Upper lobe of left lung (tissue), 6 donors: ENCODE measurements at places on chromosomes 3 and 15.

DNA sequence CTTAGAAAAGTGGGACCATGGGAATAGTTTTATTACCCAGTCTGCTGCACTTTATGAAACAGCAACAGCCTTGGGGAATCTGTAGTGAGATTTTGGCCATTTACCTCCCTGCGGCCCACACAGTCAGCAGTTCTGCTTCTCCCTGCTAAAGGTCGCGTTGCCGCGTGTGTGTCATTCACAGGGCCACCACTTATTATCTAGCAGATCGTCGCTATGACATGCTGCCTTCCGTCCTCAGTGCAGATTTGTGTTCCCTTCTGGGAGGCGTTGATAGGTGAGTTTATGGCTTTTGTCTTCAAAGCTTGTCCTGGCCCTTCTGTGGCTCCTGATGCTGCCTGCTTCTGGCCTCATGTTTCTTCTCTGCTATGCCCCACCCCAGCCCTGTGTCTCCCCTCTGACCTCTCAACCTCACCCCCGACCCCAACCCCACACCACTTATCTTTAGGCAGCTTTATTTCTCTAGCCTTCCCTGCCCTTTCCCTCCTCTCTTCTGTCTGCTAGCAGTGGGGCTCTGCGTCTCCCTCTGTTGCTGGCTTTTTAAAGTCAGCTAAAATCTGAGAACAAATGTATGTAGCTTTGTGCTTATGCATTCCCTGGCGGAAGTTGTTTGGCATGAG, 30.1 kb downstream of the DIS3L start:
- no peak for DNase-seq

- no peak for DNase-seq
Measured at GRCh38 chr3:173584838-173585831, 187.6 kb downstream of the NLGN1 start.

GRCh38 chr15:98002866-98003265, 42.4 kb downstream of the ARRDC4 start:
- DNase-seq = no peak

DNA sequence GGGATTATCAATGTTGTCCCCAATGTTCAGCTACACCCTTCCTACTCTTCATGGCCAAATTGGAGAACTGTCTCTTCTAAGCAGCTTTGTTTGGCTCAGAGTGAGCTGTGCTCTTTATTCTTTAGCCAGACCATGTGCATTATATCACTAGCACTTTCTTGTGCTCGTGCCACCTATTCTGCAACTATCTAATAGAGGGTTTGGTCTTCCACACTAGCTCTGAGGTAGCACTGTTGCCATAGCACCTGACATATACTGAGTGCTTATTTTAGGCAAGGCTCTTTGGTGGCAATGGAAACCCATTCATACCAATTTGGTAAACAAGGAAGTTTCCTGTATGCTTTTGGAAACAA, 394.3 kb upstream of the C2CD4B start:
- no peak for DNase-seq

DNA sequence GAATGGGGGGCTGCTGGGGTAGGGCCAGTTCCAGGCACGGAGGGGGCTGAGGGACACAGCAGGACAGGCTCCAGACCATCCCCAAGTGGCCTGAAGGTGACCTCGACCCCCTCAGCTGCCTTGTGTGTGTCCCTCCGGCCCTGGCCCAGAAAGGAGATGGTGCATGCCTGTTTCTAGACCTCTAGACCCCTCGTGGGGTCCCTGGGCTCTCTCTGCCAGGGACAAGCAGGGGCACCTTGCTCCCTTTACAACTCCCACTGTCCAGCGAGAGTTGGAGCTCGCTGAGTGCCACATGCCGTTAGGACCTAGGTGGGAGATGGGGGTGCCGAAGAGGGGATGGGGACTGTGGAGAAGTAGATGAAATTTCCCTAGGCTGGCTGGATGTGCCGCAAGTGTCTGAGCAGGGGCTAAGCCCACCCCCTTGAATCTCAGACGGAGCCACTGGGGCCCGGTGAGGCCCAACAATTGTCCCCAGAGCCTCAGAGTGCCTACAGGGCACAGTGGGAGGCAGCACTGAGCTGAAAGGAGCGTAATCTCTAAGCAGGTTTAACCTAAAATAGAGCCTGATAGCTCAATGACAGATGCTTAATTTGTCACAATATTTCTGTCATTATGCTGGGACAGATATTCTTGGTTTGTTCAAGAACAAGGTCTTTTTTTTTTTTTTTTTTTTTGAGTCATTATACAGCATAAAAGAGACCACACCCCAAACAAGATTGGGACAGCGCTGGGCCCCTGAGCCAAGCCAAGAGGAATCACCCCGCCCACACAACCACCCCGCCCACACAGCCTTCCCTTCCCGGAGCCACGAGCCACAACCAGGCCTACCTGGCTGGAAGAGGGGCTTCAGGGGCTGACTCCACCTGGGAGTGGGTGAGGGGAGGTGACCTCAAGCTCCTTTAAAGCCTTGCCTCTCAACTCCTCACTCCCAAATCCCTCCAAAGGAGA, 23.6 kb upstream of the KLF13 start:
- no peak for DNase-seq

DNA sequence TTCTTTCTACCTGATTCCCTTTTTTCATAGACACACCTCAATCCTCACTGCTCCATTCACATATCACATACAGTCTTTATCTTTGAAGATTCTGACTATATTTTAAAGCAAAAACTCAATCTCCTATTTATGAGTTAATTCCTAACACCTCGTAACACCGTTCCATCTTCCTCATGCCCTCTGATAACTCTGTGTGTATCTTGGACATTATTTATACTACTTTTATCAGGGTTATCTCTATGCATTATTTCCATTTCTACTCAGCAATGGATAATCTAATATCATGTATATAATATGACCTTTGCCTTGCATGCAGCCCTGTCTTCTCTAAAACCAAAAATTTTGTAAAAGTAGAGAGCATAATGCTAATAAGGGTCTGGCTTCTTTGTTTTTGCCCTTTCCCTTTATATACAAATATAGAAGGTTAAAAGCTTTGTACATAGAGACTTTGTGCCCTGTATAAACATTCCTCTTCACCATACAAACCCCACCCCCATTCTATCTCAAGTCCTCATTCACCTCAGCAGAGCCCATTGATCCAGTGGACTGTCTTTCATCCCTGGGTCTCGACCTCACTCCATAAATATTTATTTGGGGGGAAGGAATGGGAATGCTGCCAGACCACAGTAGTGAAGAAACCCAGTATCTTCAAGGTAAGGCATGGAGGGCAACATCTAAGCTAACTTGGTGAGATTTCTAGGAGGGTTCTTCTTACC, 21.8 kb downstream of the TRIM42 start:
- no peak for DNase-seq

DNA sequence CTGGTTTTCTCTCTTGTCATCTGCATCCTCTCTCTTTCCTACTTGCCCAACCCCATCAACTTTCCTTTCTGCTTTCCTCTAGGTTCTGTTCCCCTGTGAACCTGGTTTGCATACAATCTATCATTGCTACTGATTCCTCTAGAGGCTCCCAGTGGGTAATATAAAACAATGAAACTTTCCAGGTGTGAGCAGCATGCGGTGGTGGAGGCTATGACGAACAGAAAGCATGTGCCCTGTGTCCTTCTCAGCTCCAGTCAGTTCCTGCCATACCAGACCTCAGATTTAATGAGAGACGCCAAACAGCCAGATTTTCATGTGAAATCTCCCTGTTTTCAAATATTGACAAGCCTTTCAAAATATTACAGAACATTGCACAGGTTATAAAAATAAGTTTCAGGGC, 3.5 kb upstream of the ACAP2 start:
- DNase-seq = no peak

- DNase-seq = no peak
Measured at GRCh38 chr3:178270838-178271237, 265.4 kb upstream of the KCNMB2 start.

- no peak for DNase-seq
Measured at GRCh38 chr3:163722405-163722804, 1355.9 kb downstream of the SI start.

DNA sequence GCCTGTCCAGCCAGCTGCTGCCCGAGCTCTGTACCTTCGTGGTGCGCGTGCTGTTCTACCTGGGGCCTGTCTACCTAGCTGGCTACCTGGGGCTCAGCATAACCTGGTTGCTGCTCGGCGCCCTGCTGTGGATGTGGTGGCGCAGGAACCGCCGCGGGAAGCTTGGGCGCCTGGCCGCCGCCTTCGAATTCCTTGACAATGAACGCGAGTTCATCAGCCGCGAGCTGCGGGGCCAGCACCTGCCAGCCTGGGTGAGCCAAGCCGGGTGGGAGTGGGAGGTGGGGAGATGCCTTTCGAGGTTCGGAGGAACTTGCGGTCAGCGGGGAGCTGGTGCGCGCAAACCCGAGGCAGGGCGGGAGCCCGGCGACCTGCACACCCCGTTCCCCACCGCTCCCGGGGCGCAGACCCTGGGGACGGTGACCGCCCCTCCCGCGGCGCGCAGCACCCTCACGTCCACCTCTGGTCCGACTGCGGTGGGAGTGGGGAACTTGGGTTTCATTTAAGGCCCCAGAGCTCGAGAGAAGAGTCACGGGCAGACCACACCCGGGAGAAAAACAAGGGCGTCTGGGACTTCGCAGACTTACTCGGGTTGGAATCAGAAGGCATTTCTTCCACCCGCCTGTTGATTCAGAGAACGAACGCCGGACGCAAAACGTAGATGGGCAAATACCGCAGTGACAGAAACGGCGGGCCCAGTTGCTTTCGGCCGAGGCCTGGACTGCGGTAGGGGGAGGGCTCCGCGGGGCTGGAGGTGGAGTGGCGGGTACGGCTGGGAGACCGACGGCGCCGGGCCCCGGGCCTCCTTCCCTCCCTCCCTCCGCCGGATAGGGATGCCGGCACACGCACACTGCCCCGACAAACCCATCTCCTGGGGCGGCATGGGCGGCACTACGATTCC, 708 bp downstream of the ESYT3 start:
- peak; percentile 85 for DNase-seq

- DNase-seq = no peak
Measured at GRCh38 chr3:99248130-99248529, 346.6 kb upstream of the DCBLD2 start.

- DNase-seq = no peak
Measured at GRCh38 chr3:52032702-52033408, 23.5 kb downstream of the DUSP7 start.

DNA sequence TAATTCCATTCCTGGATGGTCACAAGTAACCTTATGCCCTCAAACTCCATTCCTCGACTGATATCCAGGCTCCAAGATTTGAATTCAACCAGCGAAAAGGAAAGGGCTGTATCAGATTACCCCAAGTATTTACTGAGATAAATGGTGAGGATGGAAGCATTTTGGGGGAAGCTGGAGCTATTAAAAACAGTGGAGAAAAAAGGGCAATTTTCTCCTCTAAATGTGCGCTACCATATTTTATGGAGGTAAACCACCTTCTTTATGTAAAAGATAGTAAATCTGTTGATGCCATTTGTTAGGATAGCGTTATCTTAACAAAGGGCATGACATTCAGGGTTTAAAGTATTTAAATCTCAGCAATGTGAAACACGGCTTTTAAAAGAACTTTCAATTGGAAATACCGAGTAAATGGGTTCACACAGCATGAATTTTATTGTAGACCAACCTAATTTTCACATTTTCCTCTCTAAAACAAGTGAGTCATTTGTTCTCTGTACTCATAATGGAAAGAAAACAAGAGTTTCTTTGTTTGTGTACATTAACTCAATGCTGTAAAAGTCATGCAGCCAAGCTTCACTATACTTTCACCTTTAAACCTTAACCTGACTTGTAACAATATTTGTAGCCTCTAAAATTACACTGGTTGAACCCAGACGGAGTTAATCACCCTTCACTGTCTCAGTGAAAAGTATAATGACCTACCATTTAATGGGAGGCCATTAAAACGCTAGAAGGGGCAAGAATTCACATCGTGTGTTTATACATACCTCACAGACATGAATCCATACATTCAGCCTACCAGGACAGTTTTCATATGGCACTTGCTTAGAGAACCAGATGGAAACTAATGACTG, 773.4 kb downstream of the ROBO1 start:
- no peak for DNase-seq

DNA sequence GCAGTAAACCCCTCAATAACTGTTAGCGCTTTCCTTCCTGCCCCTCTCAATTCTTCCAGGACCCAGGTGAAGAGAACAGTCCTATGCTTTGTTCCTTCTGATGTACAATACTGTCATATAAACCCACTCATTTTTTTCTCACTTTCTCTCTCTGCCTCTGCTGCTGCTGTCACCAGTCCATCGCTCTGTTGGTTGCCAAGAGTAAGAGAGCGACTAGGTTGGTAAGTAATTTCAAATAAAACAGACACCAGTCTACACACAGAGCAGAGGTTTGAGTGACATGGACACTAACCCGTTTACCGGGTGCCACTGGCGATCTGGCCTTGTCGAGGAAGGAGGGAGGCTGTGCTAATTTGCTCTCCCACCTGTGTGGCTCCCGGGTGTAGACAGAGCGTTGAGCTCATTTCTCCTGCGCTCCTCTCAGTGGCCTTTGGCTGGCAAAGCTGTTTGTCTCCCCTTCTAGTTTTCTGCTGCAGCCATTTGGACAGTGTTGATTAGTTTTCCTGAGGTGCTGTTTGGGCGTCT, 215.4 kb downstream of the THSD4 start:
- DNase-seq = no peak

GRCh38 chr3:59558906-59559720, 509.3 kb upstream of the CFAP20DC start:
- no peak for DNase-seq

DNA sequence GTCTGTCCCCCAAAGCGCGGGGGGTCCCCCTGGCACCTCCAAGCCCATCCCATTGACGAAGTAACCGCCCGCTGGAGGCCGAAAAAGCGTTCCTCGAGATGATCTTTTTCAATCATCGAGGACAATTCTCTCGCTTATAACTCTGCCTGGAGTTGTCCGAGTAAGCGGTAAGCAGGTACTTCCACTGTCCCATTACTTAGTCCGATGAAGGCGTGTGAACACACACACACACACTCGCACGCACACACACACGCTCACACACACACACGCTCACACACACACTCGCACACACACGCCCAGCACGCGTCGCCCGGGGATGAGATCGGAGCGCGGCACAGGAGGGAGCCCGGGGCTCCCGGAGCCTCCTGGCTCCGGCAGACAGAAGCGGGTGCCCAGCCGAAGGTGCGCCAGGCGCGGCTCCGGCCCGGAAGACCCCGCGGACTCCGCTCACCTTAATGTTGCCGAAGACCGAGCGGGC, 430 bp downstream of the SLCO2A1 start:
- DNase-seq = no peak

DNA sequence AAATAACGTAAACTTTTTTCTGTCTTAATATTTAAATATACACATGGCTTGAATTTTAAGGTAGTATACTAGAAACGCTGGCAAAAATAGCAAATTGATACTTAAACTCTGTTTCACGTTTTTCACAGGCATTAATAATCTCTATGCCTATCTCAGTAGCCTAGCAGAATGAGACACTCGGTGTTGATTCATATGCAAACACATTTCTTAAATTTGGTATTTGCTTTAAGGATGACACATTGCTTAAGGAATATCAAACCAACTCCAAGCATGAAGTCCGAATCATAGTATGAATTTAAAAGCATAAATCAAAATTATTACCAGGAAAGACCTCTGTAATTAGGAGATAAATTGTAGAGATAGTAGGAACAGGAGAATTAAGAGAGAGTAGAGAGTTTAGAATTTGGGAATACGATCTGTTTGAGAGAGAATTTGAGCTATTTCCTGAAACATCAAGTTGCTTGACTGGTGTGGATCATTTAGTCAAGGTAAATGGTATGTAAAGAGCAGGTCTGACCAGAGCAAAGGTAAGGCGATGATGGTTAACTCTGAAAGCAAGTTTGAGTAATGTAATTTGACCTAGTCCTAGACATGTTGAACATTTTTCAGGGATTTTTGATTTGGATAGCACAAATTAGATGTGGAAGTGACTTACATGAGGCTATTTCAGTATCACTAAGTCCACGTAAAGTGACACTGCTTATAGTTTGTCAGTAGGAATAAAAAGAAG, 236.1 kb downstream of the ROBO1 start:
- no peak for DNase-seq

- peak; percentile 31 for DNase-seq
Measured at GRCh38 chr3:18445401-18446148, 20.4 kb upstream of the SATB1 start.
